ENCODE measurements at places on chromosomes 7 and 10.
A peak's percentile ranks its signal among the peaks of the same experiment; 100 is the strongest.

GRCh38 chr10:62745581-62745980 is 58.9 kb upstream of the ADO start:
- DNase-seq: no peak

GRCh38 chr7:79304711-79305110 is 148.8 kb downstream of the MAGI2 start:
- DNase-seq: no peak

DNA sequence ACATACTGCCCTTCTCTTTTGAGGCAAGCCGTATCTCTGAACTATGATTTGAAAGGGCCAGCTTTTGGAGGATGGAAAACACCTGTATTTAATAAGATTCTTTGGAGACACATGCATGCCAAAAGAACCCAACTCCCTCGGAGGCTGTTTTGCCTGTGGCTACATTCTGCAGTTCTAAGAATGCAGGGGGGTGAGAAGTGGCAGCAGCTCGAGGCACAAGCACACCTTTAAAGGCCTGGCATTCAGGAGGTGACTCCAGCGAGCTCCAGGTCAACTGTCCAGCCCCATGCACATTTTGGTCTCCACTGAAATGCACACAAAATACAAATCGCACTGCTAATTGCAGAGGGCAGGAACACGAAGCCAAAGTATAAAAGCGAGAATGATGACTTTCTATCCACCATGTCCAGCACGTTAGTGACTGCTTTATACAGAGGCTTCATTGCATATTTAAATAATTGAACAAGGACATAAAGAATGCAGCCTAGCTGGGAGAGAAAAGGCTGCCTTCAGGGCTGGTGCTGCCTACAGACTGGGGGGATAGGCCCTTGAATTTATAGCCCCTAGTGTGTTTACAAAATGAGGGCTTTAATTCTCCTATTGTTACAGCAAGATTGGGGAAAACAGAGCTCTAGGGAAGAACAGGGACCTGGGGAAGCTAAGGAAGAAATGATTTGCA is 359.3 kb downstream of the PLXNA4 start:
- DNase-seq: no peak

GRCh38 chr10:810351-810846 is 120.9 kb upstream of the DIP2C start:
- DNase-seq: no peak

GRCh38 chr7:106484562-106484961 is 176.4 kb downstream of the CCDC71L start:
- no peak for DNase-seq

DNA sequence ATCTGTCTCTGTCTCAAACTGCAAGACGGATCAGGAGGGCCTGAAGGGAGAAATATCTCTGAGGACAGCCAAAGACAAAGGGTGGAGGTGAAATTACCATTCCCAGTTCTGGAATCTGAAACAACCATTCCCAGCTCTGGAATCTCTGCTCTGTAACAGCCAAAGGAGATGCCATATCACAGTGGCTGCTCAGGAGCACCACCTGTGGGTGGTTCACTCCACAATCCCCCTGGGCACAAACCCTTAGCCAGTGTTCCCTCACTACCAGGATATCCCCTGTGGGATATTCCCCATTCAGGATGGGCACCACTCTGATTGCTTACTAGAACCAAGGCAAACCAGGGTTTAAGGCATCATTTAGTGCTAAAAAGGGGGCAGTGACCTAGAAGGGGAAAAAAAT is 199.0 kb downstream of the HTR7 start:
- no peak for DNase-seq

DNA sequence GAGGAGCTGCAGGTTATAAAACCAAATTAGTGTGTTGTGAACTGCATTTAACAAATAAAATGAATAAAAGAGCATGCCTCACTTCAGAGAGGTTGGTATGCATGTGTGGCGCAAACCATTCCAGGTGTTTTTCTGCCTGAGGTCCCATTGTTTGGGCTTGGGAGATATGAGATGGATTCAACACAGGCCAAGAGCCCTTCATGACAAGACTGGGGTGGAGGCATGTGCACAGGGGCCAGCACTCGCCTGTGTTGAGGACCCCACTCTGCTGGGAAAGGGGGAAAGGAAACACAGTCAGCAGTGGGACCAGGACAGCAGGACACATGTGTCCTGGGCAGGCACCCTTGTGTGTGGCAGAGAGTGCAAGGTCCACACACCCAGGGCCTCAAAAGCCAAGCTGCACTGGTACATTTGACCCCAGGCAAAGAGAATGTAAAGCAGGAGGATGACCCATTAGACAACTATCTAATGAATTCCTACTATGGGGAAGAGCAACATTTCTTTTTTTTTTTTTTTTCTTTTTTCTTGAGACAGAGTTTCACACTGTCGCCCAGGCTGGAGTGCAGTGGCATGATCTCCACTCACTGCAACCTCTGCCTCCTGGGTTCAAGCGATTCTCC is 9.2 kb upstream of the SLC18A3 start:
- DNase-seq: no peak

- peak; percentile 74 for DNase-seq
Observed at GRCh38 chr7:74252893-74253292, 1.3 kb downstream of the RFC2 start.

DNA sequence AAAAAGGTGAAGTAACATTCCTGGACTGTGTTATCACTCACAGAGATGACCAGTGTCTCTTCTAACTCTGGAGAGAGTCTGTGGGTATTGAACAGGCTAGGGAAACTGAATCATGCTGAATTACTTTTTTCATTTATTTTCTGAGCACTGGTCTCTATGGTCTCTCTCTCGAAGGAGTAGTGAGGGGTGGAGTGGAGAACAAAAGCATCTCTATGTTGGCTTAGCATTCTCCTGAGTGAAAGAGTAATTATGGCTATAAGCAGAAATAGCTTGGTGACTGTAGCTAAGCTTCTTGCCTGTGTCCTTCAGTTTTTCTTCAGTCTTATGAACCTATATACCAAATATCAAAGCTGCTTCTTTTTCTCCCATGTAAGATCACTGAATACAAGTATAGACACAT is 64.6 kb upstream of the PTN start:
- no peak for DNase-seq

- peak; percentile 13 for DNase-seq
Observed at GRCh38 chr10:61903221-61903927, 1.9 kb downstream of the ARID5B start.

DNA sequence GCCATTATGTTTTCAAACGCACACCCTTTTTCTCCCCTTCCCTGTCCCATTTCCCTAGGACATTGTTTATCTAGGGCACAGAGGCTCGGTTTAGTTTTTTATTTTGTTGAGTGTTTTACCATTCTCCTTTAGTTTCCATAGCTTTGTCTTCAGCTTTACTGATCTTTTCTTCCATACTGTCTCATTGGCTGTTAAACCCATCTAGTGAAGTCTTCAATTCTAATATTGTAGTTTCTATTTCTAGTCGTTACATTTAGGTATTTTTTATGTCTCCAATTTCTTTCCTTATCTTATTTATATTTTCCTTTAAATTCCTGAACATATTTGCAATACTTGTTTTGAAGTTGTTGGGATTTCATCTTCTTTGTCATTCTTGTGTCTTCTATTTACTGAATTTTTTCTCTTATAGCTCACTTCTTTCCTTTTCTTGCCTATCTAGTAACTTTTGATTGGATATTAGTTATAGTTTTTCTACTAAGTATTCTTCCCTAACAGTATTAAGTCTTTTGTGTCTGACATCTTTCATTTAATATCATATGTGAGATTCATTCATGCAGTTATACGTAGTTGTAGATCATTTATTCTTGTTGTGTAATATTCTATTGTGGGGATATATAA is 41.0 kb upstream of the SH2D4B start:
- no peak for DNase-seq

Data from NCI-H2107 (cell line).